ENCODE measurements at places on chromosomes 11 and 22. TPM values are rescaled to one million over a fixed set of nuclear protein-coding genes. Genes with fewer than 3 reads are reported as not detected.

Gene OR8D4
- total RNA-seq = not detected

Gene DNHD1
- 6.7 TPM for total RNA-seq

Gene IGSF9B
- 0.07 TPM for total RNA-seq

- no peak for DNase-seq
Measured at GRCh38 chr11:17331669-17332068, 19.9 kb upstream of the NCR3LG1 start.

- DNase-seq = no peak
Measured at GRCh38 chr11:84549217-84549616, 1077.9 kb downstream of the DLG2 start.

Gene KRTAP5-7
- total RNA-seq = not detected

DNA sequence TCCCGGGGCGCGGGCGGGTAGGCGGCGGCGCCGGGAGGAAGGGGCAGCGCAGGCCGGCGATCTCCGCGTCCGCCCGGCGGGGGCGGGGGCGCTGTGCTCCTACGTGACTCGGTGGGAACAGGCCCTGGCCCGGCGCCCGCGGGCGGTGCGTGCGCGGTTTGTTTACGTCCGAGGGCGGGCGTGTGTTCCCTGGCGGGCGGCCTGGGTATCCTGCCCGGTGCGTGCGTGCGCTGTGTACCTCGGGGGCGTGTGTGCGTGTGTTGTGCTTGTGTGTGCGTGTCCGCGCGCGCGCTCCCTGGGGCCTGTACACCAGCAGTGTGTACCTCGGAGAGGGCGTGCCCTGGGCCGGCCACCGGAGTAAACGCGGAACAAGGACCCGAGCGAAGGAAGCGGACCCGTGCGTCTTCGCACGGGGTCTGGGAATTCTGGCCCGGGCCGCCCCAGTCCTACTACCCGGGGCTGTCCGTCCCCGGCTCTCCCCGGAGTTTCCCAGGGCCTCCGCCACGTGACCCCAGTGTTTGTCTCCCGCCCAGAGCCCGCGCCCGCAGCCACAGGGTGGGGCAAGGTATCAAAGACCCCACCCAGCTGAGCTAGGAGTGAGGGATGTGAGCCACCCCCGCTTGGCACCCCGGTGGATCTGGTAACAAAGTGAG lies 769 bp downstream of the MAFF start:
- peak; percentile 75 for DNase-seq

GRCh38 chr22:37204045-37204655 lies 8.1 kb downstream of the SSTR3 start:
- no peak for DNase-seq

DNA sequence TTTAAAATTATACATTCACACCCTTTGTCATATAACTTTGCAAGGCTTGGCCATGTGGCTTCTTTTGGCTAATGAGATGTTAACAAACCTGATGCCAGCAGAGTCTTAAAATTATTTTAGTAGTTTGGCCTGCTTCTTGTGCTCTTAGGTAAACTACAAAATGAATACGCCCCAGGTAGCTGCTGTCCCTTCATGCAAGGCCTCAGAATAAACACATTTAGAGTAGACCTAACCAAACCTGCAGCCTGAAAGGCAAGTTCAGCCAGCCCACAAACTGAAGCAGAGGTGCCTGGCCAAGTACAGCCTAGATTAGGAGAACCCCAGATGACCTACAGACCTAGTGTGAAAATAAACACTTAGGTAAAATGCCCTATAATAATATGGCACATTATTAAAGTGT lies 50.2 kb downstream of the PHF21A start:
- no peak for DNase-seq

DNA sequence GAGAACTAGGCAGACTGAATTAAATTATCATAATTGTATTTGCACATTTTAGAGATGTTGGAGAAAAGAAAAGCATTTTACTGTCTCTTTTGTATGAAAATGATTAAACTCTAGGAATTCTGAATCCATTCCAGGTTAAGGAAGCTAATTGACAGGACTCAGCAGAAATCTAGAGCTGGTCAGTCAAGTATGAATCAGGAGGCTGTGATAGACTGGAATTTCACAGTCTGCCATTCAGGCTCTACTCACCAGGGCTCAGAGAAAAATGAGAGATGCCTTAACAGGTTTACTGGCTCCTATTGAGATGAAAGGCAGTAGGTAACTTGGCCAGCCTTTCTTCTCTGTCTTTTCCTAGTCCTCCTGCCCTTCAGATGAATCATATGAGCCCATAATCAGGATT lies 693.9 kb upstream of the CHORDC1 start:
- no peak for DNase-seq

Gene KRTAP5-9
- total RNA-seq = not detected

DNA sequence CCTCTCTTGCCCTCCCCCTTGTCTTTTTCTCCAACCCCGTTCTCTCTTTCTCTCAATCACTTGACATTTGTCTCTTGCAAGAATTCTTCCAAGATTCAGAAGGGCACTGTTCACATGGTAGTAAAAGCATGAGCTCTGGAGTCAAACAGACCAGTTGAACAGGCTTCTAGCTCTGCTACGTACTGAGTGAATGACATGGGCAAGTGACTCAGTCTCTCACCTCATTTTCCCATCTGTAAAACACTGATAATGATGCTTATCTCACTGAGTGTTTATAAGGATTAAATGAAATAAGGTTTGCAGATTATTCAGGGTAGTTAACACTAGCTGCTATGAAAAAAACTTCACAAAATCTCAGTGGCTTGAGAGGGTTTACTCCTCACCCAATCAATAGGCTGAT lies 5.9 kb upstream of the IL10RA start:
- no peak for DNase-seq

Gene APOBEC3G
- 14.7 TPM for total RNA-seq

- no peak for DNase-seq
Measured at GRCh38 chr11:27914080-27914479, 193.9 kb downstream of the KIF18A start.
